ENCODE measurements at places on chromosomes 2 and 18.

- DNase-seq = no peak
Measured at GRCh38 chr18:56444201-56444600, 194.2 kb downstream of the TXNL1 start.

- DNase-seq = no peak
Measured at GRCh38 chr18:60021556-60021955, 121.8 kb downstream of the PMAIP1 start.

DNA sequence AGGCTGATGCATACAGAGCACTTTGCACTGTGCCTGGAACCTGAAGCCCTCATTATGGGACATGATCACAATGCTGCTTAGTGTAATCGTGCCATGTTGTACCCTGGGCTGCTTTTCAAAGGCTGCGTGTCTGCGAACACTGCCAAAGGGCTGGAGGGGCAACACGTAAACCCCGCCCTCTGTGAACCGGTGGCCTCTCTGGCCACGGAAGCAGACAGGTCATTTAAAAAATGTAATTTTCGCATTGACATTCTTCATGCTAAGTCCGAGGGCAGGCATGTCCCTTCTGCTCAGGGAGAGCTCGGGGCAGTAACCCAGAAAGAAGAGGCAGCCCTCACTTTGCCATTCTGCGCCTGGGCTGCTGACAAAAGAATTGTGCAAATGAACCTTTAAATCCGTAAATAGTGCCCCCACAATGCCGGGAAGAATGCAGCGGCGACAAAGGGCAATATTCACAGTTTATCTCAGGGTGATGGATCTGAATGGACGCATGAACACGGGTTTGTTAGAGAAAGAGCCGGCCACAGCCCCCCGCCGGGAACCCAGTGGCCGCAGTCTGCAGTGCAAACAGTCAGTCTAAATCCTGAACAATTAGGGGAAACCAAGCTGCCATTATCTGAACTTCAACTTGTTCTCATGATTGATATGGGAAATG lies 226.1 kb downstream of the MYCN start:
- no peak for DNase-seq

DNA sequence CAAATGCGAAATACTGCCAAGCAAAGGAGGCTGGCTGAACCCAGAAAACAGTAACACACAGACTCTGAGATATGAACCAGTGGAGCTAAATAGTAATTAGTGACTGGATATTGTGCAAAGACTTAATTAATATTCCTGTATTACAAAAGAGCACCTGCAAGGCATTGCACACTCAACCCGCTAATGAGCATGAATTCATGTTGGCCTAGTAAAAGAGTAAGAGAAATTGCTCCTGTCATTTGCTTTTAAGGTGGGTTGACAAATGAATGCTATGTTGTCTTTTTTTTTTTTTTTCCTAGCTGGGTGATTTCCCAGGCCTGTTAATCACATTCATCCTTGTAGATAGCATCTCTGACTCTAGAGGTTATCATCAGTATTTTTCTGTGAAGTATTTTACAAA lies 87.0 kb upstream of the CERS6 start:
- DNase-seq = no peak

- DNase-seq = peak; percentile 30
Measured at GRCh38 chr2:26849056-26849999, 1.4 kb downstream of the DPYSL5 start.

GRCh38 chr2:241188361-241189092 lies at the start of gene ANO7:
Gene ANO7 (plus strand): TSS chr2:241188677. CDS start chr2:241190064, 1,387 bp downstream.
- peak; percentile 14 for DNase-seq
